ENCODE measurements at places on chromosomes 5 and 9. TPM values are rescaled to one million over a fixed set of nuclear protein-coding genes. Genes with fewer than 3 reads are reported as not detected.

GRCh38 chr9:70581955-70582350 lies 167.5 kb upstream of the KLF9 start:
- no peak overlapping the region for H3K27ac ChIP-seq
- H3K36me3 ChIP-seq, result no peaks in the 10 kb centered on the region
- no peaks in the 10 kb centered on the region for H3K27me3 ChIP-seq
- no peak for DNase-seq
- H3K4me3 ChIP-seq, result no peak overlapping the region

- no peak overlapping the region for H3K27ac ChIP-seq
- DNase-seq, result peak; percentile 79
- H3K27me3 ChIP-seq, result no peaks in the 10 kb centered on the region
- H3K4me1 ChIP-seq, result no peaks in the 10 kb centered on the region
- H3K4me3 ChIP-seq, result no peak overlapping the region
- no peaks in the 10 kb centered on the region for H3K36me3 ChIP-seq
Measured at GRCh38 chr5:142360607-142361120, 35.8 kb upstream of the SPRY4 start.

Gene NSG2
- not detected for total RNA-seq

DNA sequence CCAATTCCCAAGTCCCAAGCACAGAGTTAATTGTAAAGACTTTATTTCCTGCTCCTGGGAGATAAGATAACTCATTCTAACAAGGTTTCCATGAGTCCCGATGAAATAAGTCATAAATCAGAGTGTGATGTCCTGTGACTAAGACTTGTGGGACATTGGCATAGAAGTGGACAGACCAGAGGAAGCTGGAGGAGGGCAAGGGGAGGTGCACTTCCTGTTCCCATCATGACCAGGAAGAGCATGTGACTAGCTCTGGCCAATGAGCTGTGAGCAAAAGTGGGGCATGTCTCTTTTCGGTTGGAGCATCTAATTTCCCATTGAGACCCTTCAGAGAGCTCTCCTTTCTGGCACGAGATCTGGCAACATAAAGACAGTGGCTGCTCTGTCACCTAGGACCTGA lies 100.4 kb downstream of the ZNF354C start:
- H3K36me3 ChIP-seq, result no peaks in the 10 kb centered on the region
- H3K4me1 ChIP-seq, result no peaks in the 10 kb centered on the region
- no peaks in the 10 kb centered on the region for H3K27me3 ChIP-seq
- H3K27ac ChIP-seq, result no peak overlapping the region
- DNase-seq, result peak; percentile 14
- no peak overlapping the region for H3K4me3 ChIP-seq

- H3K36me3 ChIP-seq, result no peaks in the 10 kb centered on the region
- no peak overlapping the region for H3K4me3 ChIP-seq
- DNase-seq, result no peak
- H3K4me1 ChIP-seq, result no peaks in the 10 kb centered on the region
Measured at GRCh38 chr5:132222649-132223038, 5.0 kb downstream of the P4HA2 start.

Gene PCYOX1L
- 0.43 TPM for total RNA-seq

Gene CLINT1
- total RNA-seq, result 62.2 TPM

GRCh38 chr9:123611226-123611625 lies 255.2 kb downstream of the CRB2 start:
- DNase-seq, result no peak
- no peaks in the 10 kb centered on the region for H3K36me3 ChIP-seq
- H3K4me1 ChIP-seq, result no peaks in the 10 kb centered on the region

DNA sequence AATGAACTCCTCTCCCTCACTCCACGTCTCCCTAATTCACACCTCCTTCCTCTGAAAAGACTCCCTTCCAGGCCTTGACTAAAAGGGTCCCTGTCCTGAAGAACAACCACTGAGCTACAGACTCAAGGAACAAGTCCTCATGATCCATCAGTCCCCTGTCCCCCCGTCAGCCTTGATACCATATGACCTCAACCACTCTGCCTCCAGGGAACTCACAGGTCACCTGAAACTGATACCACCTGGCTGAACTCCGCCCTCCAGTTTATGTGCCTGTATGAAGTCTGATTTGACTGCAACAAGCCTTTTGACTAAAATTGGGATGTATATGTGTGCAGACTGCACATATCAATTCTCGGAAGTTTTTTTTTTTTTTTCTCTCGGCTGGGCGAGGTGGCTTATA lies 88.7 kb downstream of the UGCG start:
- H3K4me3 ChIP-seq, result no peak overlapping the region
- H3K27ac ChIP-seq, result no peak overlapping the region
- no peak for DNase-seq

Gene GRXCR2
- not detected for total RNA-seq

Gene TNC
- 5.3 TPM for total RNA-seq

Gene INIP
- total RNA-seq, result 8.2 TPM

GRCh38 chr5:173451651-173452050 lies 123.4 kb upstream of the STC2 start:
- DNase-seq, result no peak
- no peak overlapping the region for H3K4me3 ChIP-seq
- H3K36me3 ChIP-seq, result no peaks in the 10 kb centered on the region
- peaks cover 16% of the 10 kb centered on the region for H3K4me1 ChIP-seq
- H3K27ac ChIP-seq, result no peak overlapping the region

- no peaks in the 10 kb centered on the region for H3K36me3 ChIP-seq
- no peak overlapping the region for H3K4me3 ChIP-seq
- no peak for DNase-seq
- H3K4me1 ChIP-seq, result no peaks in the 10 kb centered on the region
- H3K27ac ChIP-seq, result no peak overlapping the region
- H3K27me3 ChIP-seq, result no peaks in the 10 kb centered on the region
Measured at GRCh38 chr5:73250645-73251044, 77.7 kb downstream of the TMEM174 start.

DNA sequence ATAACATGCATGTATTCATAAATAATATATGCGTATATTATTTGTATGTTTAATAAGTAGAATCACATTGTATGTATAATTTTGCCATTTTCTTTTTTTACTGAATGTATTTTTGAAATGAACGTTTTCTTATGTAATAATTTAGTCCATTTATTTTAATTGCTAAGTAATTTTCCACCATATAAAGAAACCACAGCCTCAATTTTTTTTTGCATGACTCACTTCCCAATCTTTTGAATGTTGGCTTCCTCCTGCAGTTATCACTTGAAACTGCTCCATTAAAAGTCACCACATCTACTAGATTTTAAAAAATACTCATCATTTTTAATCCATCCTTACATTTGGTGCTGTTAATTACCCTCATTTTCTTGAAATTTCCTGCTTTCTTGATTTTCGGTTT lies 363.3 kb upstream of the MEF2C start:
- no peak for DNase-seq
- no peak overlapping the region for H3K4me3 ChIP-seq
- no peaks in the 10 kb centered on the region for H3K4me1 ChIP-seq
- H3K27ac ChIP-seq, result no peak overlapping the region
- H3K27me3 ChIP-seq, result no peaks in the 10 kb centered on the region

DNA sequence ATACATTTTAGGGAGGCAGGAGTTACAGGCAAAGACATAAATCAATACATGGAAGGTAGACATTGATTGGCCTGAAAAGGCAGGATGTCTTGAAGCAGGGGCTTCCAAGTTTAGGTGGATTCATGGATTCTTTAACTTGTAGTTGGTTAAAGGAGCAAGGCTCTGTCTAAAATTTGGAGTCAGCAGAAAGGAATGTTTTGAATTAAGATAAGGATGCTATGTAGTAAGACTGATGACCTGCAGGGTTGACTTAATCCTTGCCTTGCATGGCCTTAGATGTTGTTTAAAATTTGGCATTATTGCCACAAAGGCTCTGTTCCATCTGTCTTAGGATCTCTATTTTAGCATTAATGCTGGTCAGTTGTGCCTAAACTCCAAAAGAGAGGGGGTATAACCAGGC lies 171.3 kb downstream of the C5orf15 start:
- H3K36me3 ChIP-seq, result no peaks in the 10 kb centered on the region
- DNase-seq, result no peak
- no peak overlapping the region for H3K27ac ChIP-seq

DNA sequence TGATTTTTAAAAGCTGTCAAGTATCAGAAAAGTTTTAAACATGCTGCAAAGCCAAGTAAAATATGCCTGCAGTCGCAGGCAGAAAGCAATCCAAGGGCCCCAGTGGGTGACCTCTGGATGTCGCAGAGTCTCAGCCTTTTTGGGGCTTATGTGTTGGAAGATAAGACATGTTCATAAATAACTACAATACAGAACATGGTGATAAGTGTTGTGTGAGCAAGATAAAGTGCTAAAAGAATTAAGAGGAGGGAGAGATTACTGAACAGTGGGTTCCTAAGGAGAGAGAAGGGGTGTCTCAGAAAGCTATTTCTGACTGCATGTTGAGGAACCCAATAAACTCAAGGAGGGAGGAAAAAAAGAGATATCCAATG lies 78.9 kb upstream of the ADRB2 start:
- no peak overlapping the region for H3K4me3 ChIP-seq
- H3K4me1 ChIP-seq, result no peaks in the 10 kb centered on the region
- H3K27ac ChIP-seq, result no peak overlapping the region
- no peaks in the 10 kb centered on the region for H3K27me3 ChIP-seq
- DNase-seq, result no peak

DNA sequence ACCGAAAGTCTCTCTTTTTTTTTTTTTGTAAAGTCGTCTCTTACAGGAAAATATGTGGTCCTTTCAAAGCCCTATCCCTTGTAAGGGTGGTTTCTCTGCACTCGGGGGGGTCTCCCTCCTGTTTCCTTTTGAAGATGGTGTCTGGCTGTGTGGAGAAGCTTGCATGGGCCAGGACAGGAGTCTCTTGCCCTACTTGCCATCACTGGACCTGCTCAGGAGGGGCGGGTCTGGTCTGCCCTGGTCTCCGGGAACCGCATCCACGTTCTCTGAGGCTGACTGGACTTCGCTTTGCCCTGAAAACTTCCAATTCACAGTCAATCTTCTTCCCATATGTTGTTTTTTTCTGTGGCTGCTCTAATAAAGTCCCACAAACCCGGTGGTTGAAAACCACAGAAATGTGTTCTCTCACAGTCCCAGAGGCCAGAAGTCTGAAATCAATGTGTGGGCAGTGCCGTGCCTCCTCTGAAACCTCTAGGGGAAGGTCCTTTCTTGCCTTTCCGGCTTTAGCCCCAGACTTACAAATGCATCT lies 92.9 kb upstream of the IER5L start:
- DNase-seq, result no peak
- H3K36me3 ChIP-seq, result no peaks in the 10 kb centered on the region
- no peak overlapping the region for H3K4me3 ChIP-seq
- no peak overlapping the region for H3K27ac ChIP-seq
- H3K27me3 ChIP-seq, result no peaks in the 10 kb centered on the region

DNA sequence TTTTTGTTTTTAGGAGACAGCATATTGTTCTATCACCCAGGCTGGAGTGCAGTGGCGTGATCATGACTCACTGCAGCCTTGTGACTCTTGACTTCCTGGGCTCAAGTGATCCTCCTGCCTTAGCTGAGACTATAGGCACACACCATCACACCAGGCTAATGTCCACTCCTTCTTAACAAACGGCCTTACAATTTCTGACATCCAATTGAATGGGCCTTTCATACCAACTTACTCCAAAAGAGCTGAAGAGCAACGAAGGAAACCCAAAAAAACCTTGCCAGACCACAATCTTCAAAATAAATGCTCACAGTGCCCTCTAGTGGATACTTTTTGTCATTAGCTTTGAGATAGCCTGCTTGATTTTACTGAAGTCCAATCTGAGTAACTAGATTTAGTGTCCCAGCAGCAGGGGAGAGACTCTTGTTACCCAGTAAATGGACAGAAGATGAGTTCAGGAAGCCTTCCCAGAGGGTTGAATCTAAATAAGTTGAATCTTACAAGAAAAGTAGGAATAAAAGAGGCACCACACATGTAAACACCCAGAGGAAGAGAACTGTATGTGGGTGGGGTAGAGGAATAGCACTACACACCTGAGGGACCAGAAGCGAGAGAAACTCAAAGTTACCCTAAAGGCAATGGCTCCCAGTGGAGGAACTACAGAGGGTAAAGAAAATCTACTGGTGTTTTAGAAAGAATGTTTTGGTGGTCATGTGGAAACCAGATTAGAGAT lies 9.3 kb downstream of the ZNF622 start:
- no peaks in the 10 kb centered on the region for H3K27me3 ChIP-seq
- H3K4me1 ChIP-seq, result no peaks in the 10 kb centered on the region
- no peak for DNase-seq
- no peak overlapping the region for H3K27ac ChIP-seq

DNA sequence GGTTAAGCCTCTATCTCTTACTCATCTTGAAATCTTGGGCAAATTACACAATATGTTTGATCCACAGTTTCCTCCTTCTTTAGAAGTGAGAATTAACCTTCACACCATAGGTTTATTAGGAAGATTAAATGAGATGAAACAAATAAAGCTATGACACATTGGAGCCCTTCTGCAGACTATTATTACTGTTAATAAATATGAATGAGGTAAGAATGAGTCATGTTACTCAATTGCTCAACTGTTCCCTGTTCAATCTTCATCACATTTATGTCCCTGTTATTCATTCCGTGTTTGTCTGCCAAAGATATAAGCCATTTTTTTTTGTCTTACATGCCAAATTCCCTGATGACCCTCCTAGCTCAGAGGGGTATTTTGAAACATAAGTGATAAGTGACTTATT lies 52.1 kb upstream of the PAPPA start:
- no peaks in the 10 kb centered on the region for H3K36me3 ChIP-seq
- H3K27me3 ChIP-seq, result no peaks in the 10 kb centered on the region
- H3K27ac ChIP-seq, result no peak overlapping the region
- no peak overlapping the region for H3K4me3 ChIP-seq
- no peak for DNase-seq

Gene CCDC192
- not detected for total RNA-seq

GRCh38 chr5:157382996-157383800 lies 76.8 kb upstream of the NIPAL4 start:
- H3K4me1 ChIP-seq, result no peaks in the 10 kb centered on the region
- no peak for DNase-seq
- no peak overlapping the region for H3K4me3 ChIP-seq
- H3K36me3 ChIP-seq, result peaks cover 11% of the 10 kb centered on the region

- no peaks in the 10 kb centered on the region for H3K27me3 ChIP-seq
- H3K27ac ChIP-seq, result no peak overlapping the region
- H3K4me1 ChIP-seq, result no peaks in the 10 kb centered on the region
- no peak overlapping the region for H3K4me3 ChIP-seq
Measured at GRCh38 chr5:118883362-118883761, 105.0 kb downstream of the DTWD2 start.

DNA sequence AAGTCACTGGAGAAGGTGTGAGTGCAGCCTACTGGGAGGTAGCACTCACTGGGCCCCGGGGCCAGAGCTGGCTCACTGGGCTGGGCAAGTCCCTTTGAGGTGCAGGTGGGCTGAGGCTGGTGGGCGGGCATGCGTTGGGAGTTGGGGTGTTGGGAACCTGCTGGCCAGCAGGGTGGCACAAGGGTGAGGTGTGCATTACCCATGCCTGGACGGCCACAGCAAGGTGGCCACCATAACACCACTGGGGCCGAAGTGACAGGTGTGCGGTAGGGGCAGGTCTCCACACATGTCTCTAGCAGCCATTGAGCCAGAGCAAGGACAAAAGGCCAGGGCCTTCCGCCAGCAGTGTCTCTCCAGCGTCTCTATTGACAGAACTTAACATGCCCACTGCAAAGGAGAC lies 22.6 kb downstream of the PRRT1B start:
- no peak for DNase-seq
- H3K36me3 ChIP-seq, result no peaks in the 10 kb centered on the region
- H3K4me3 ChIP-seq, result no peak overlapping the region
- H3K27ac ChIP-seq, result no peak overlapping the region
